NK-92 treated with Interleukin-12 subunit alpha and Interleukin-12 subunit beta, amount 100 ng/mL, for 24 hours (cell line): ENCODE measurements at places on chromosomes 2 and 18.
A peak's percentile ranks its signal among the peaks of the same experiment; 100 is the strongest.

- DNase-seq = no peak
These were observed 10.2 kb upstream of the EIF2AK3 start for GRCh38 chr2:88637464-88637863.

- no peak for DNase-seq
These were observed 265.1 kb upstream of the OSR1 start for GRCh38 chr2:19623488-19623887.

DNA sequence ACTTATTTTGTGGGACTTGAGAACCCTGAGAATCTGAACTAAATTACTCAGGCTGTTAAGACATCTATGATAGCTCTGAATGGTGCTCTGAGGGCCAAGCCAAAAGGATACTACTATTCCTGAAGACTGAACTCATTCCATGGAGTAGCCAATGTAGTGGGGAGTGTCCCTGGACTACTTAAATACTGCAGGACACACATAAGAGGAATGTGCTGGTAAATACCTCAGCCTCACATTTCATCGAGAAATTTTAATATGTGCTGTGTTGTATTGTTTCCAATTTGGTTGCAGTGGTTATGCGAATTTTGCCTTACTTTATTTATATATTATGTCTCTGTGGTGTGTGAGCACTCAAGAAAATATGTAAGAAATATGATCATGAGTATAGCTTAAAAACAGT lies 264.4 kb upstream of the FIGN start:
- no peak for DNase-seq

DNA sequence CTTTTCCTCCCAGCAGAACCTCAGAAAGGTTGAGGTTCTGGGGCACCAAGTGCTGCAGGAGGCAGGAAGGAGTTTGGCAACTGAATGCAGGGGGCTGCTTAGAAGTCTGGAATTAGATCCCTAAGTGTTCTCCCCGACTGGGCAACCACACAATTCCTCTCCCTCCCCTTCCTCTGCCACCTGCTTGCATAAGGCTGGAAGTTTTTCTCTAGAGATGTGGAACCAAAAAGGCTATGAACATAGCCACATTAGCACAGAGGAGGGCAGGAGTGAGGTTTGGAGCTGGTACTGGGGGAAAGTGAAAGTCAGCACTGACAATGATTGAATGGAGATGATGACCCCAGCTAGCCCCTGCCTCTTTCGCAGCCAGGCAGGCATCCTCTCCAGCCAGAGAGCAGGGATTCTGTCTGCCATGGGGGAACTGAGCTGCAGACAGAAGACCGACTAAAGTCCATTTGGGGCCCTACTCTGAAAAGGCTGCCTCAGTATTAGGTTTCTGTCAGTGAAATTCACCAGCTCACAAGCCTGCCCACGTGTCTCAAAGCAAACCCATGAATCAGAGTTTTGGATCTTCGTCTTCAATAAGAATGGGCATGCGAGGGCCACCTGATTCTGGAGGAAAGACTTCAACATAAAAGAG lies 87.9 kb upstream of the ITGA6 start:
- no peak for DNase-seq

DNA sequence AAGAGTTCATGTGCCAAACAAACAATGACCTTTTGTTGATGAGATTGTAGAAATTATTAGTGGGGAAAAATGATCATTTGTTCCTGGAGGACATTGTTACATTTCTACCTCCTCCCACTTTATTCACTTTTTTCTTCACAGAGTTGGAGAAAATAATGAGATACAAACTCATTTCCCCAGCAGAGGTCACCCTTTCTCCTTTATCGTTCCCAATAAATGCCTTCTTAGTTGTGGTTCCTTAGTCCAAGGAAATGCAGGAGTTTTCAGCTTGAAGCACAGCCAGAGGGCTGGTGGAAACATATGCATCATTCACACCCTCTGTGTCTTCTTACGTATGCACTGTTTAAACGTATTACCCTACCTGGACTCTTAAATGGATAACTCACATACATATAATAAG lies 108.8 kb downstream of the SLC4A3 start:
- no peak for DNase-seq

DNA sequence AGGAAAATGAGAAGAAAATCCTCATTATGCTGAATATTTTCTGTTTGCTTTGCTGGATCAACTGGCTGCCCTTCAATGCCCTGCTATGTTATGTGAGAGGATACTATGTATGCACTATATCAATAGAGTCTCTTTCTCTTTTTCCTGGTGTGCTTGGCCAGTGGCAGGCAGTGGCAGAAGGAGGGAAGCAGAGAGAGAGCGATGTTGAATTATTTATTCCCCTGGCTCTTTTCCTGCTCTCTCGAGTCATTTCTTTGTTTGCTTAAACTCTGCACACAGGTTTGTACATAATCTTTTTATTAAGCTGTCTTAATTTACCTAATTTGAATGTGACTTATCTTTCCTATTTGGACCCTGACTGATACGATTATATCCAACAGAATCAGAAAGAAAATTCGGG lies 1727.3 kb downstream of the SUCLG1 start:
- DNase-seq = no peak

- DNase-seq = no peak
These were observed 97.4 kb downstream of the PLB1 start for GRCh38 chr2:28593160-28593755.

DNA sequence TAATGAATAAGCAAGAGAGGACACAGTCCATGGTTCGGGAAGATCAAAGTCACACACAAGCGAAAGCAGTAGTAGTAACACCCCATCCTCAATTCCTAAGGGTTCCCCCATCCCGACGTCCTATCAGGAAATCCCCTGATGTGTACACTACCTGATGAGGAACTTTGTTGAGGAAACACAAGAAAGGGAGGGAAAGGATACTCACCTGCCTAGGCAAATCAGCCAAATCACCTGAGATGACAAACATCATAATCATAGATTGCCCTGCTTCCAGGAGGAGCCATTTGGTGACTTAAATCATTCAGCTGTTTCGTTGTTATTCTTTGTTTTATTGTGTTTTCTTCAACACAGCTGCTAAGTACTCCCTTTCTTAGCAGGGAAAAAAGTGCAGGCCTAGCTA lies 55.5 kb upstream of the SPOPL start:
- no peak for DNase-seq

DNA sequence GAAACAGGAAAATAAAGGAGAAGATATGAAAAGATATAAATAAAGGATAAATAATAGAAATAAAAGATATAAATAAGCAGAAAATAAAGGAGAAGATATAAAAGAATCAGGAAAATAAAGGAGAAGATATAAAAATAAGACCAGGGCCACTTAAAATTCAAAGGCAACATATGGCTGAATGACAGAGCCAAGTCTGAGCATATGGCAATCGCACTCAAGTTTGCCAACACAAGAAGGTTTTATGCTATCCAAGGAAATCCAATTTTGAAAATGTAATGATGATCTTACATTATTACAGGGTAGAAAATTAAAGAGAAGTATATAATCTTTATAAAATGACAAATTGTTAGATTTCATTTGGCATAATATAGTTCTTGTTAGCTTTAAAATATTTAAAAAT lies 33.6 kb downstream of the USP40 start:
- no peak for DNase-seq

GRCh38 chr2:149033716-149034115 lies 4.8 kb upstream of the LYPD6B start:
- DNase-seq = no peak

DNA sequence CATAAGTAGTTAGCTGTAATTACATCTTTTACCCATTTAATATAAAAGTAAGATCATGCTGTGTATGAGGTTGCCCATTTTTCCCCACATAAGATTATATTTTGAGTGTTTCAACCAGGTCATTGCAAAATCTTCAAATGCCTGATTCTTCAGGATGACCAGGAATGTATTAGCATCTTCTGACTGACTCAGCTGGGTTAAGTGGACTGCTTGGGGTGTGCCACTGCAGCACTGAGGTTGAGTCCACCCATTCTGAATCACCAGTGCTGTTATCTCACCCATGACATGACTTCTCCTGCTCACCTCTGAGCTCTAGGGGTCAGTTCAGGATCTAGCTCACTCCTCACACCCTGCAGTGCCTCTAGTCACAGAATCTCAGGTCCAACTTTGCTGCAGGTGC lies 576.7 kb upstream of the ZEB2 start:
- DNase-seq = no peak

DNA sequence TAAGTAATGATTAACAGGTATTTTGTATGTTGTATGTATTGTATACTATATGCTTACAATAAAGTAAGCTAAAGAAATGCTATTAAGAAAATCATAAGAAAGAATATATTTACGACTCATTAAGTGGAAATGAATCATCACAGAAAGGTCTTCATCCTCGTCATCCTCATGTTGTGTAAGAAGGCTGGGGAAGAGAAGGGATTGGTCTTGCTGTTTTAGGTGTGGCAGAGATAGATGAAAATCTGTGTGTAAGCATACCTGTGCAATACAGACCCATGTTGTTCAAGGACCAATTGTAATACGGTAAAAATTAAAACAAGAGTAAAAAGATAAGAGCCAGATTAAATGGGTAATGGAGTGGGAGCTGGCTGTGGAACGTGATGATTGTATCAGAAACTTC lies 16.6 kb downstream of the SLC35F5 start:
- no peak for DNase-seq

DNA sequence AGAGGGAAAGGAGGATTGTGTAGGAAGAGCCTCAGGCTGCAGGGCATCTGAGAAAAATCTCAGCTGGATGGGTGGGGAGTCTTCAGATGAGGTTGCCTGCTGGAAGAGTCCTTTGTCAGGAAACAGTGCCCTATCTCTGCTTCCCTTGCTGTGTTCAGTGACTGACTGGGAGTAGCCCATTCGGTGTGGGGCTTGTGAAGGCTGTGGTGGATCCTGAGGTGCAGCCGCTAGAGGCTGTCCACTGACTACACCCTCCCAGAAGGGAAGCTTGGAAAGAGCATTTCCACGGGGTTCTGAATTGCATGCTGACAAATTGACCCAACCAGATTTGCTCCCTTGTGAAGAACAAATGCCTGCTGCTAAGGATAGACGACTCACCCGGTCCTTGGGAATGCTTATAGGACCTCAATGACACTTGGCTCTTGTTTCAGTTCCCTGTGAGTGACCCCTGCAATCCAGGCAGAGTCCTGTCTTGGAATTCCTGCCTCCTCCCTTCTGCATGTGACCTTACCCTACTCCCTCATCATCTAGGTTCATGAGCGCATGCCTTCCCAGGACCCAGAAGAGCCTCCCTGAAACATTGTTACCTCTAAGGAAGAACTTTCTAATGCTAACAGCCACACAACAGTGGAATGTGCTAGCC lies 109.7 kb upstream of the FAM136A start:
- no peak for DNase-seq

- no peak for DNase-seq
These were observed 69.5 kb downstream of the C1D start for GRCh38 chr2:67993329-67993728.

- DNase-seq = no peak
These were observed 78.3 kb upstream of the FZD5 start for GRCh38 chr2:207847807-207848544.

DNA sequence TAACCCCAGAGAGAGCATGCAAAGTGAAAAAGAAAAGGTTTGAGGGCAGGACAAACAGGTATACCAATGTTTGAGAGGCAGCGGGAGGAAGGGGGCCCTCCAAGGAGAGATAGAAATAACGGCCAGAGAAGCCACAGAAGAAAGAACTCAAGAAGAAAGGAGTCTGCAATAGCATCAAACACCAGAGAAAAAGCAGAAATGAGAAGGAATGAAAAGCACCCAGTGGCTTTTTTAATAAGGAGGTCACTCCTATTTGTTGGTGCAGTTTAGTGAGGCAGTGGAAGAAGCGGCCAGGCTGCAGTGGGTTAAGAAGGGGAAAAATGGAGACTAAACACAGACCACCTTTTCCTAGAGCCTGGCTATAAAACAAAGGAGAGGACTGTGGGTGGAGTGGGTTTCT lies 177.2 kb downstream of the THADA start:
- no peak for DNase-seq

DNA sequence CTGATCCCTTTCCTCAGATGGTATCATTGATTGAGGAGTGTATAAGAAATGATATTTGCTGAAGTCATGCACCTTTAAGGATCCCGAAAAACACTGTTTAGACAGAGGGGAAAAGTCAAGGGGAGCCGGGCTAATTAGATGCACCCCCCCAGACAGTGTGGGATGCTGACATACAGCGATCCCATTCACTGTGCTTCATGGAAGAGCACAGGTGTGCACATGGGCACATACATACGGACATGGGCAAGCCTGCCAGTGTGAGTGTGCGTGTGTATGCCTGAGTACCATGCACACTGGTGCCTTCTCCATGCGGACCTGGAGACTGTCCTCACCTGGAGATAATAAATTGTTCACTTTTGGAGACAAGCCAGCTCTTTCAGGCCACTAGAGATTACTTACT lies 22.6 kb downstream of the MEIS1 start:
- DNase-seq = no peak

DNA sequence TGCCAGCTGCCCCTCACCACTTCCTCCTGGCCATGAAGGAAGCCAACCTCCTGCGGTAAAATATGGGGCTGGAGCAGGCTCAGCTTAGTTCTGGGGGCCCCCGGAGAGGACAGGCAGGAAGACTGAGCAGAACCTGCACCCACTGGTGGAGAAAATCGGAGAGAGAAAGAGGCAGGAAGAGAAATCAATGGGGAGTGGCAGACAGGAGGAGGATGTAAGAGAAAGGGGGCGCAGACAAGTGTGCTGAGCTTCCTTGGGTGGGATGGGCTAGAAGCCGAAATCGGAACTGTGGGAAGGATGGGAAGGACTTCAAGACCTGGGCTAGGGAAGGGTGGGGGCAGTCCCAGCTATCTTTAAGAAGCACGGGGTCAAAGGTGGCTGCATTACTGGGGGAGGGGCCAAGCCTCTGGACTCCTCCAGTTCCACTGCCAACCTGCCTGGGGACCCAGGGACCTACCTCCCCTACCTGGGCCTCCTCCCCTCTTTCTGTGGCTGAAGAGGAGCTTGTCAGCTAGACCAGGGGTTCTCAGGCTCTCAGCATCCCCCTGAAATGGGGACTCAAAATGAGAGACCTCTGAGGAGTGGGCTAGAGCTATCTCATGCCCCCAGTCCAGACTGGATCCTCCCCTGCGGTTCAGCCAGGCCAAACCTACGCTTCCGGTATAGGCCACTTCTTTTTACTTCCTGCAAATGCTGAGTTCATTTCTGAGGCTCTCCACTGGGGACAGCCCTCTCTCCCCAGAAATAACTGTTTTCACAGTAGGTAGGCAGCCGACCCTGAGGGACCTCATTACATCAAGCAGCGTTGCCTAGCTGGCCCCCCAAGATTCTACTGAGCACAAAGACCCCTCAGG lies 33.6 kb upstream of the B3GNT7 start:
- DNase-seq = peak; percentile 28

GRCh38 chr18:76613053-76613754 lies 118.2 kb upstream of the ZNF516 start:
- no peak for DNase-seq

DNA sequence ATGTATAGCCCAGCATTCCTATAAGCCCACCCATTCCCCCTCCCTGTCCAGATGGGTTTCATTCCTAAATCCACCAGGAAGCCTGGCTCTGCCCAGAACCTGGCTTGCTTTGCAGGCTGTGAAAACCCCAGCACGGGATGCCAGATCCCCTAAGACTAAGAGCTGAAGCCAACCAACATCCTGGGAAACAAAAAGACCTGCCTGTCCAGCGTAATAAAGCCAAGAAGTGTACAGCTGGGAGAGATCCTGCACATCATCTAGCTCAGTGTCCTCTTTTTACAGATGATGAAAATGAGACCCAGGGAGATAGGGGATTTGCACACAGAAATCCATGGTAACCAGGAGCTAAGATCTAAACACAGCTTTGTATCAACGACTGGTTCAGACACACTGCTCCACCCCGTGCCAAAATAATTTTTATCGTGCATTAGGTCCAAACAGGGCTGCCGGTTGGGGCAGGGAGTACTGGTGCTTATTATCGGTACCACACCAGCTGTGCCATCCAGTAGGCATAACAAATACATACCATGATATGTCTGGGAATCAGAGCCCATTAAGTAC lies 2.9 kb downstream of the RND3 start:
- DNase-seq = no peak

GRCh38 chr2:146893500-146894041 lies 951.3 kb upstream of the ACVR2A start:
- DNase-seq = no peak
